ENCODE measurements at places on chromosomes 16 and 17.

GRCh38 chr17:79840989-79841286 lies 1.7 kb upstream of the CBX4 start:
- no peak for DNase-seq

DNA sequence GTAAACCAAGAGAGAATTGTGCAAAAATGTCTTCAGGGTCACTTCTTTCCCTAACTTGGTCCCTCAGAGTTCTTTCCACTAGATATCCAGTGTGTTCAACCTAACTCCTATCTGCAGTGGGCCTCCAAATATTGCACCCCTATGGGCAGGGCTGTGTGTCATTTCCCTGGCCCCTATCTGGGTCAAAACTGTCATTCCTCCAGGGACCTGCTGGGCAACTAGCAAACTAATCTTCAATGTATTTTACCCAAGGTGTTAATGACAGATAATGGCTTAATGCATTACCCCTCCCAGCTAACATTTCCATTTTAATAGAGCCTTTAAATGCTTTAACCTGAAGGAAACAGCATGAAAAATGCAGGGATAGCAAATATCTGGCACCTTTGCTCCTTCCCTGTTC lies 25.8 kb upstream of the SKAP1 start:
- no peak for DNase-seq

DNA sequence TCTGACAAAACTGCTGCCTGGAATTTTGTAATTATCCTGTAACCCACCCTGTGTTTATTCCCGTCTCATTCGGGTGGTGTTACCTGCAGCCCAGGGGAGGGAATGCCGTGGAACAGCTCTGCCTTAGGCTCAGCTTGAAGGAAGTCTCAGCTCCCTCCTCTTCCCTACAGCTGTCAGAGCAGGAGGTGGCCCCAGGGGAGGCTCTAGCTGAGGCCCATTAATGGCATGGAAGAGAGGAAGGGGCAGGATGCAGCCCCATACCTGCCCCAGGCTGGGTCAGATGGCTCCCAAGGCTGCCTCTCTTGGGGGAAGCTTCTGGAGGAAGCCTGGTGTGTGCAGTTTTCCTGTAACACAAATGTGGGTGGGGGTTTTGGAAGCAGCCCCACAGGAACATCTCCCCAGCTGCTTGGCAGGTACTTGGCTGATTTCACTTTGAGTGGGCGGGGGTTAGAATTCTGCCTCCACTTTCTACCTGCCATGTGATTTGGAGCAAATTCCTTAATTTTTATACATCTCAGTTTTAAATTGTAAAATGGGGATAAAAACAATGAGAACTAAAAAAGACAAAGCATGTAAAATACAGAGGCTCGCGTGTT lies 103.9 kb downstream of the MGAT5B start:
- peak; percentile 34 for DNase-seq

GRCh38 chr17:60525685-60526514 lies at the start of gene APPBP2:
Gene APPBP2 (minus strand): TSS chr17:60526242. CDS start chr17:60525931, 311 bp downstream.
- peak; percentile 77 for DNase-seq

GRCh38 chr16:89055894-89056555 lies 37.6 kb upstream of the ACSF3 start:
- DNase-seq = no peak

Measured in nucleus accumbens (tissue), 56 donors.